ENCODE measurements at places on chromosomes 5 and 9.

GRCh38 chr5:124935065-124935464 lies 188.6 kb upstream of the ZNF608 start:
- no peak for DNase-seq

GRCh38 chr9:129580211-129580915 lies 40.5 kb downstream of the C9orf50 start:
- peak; percentile 32 for DNase-seq

- no peak for DNase-seq
These were observed 27.1 kb downstream of the ORM2 start for GRCh38 chr9:114356792-114357191.

GRCh38 chr9:38689678-38690077 lies 30.3 kb downstream of the FAM240B start:
- no peak for DNase-seq

- no peak for DNase-seq
These were observed 109.6 kb downstream of the TRIM32 start for GRCh38 chr9:116796669-116797068.

DNA sequence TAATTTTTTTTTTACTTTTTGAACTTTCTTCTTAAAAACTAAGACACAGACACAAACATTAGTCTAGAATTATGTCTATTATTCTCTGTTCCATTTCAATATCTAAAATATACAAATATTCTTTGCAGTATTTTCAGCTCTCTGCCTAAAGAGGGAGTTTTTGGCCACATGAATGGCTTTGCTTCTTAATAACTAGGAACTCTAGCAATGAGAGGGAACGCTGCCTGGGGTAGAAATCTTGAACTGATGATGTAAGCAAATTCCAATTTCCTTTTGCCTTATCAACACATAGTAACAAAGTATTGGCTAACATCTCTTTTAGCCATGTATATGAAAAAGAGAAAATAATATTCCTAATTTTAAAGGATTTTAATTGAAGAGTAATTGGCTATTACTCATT lies 51.9 kb downstream of the SLC25A46 start:
- no peak for DNase-seq

- no peak for DNase-seq
These were observed 36.6 kb upstream of the CCL21 start for GRCh38 chr9:34746526-34746925.

DNA sequence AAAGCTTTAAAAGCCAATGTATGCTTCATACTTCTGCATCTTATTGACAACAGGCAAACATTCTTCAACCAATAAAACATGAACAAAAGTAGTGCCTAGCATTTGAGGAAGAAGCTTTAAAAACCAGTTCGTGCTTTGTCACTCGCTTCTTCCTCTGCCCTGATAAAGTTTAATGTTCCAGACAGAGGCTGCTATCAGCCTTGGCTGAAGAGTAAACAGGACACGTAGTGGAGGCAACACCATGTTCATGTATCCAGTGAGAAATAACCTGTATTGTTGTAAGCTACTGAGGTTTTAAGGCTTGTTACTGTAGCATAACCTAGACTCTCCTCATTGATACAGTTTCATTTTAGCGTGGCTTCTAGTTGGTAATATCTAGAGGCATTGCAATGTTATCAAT lies 3.2 kb upstream of the FUBP3 start:
- no peak for DNase-seq

DNA sequence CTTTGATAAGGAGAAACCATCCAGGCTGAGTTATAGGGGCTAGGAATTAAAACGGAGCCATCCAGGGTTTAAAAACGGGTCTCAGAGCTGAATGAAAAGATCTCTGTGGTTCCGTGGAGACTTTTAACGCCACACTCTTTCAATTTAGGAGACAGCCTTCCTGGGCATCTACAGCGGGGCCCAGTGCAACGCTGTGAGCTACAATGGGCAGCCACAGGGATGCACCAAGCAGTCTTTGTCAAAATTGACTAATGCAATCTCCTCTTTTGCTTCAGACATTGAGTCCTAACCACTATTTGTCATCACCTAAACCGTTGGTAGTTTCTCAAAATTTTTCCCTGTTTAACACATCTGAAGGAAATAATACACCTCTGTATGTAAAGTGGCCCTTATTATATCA lies 96.6 kb upstream of the ABCA1 start:
- DNase-seq = no peak

DNA sequence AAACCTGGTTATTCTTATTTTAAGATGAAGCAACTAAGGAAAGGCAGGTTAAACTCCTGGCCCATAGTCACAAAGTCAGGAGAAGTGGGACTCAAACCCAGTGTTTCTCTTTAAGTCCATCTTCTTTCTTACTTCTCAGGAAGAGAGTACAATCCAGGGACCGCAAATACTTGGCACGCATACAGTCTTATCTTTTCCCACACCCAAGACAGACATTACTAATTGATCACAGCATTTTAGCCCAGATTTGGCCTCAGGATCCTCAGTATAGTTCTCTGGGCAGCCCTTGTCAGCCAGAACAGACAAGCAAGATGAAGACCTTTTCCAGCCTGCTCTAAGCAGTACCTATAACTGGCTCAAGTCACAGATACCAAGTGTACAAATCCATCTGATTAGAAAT lies 125.5 kb upstream of the RAI14 start:
- no peak for DNase-seq

- no peak for DNase-seq
These were observed 127.1 kb downstream of the ZNF354C start for GRCh38 chr5:179187229-179187678.
